ENCODE measurements at places on chromosomes 1 and 21. TPM values are rescaled to one million over a fixed set of nuclear protein-coding genes. Genes with fewer than 3 reads are reported as not detected.

The FUBP1 gene
- total RNA-seq = 75.0 TPM

The LYPD8 gene
- total RNA-seq = 0.46 TPM

The PCP4L1 gene
- total RNA-seq = not detected

The C4BPB gene
- 11.1 TPM for total RNA-seq

The S100A7A gene
- total RNA-seq = not detected

The LMO4 gene
- total RNA-seq = 55.3 TPM

The DAB1 gene
- total RNA-seq = not detected

The USH2A gene
- 6.9 TPM for total RNA-seq

The CD1B gene
- total RNA-seq = not detected

The CLDN8 gene
- total RNA-seq = not detected

DNA sequence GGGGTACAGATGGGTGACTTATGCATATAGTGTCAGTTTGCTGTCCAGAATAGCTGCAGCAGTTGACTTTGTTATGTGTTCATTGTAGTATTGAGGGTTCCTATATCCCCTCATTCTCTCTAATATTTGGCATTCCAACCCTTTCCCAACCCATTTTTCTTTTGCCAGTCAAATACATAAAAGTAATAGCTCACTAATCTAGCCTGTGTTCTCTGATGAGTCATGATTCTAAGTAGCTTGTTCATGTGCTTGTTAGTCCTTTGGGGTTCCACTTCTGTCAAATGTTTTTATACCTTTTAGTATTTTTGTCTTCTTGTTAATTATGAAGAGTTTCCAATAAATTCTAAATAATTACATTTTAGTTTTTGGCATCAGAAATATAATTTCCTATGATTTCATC lies 99.2 kb upstream of the MROH9 start:
- DNase-seq = peak; percentile 15

DNA sequence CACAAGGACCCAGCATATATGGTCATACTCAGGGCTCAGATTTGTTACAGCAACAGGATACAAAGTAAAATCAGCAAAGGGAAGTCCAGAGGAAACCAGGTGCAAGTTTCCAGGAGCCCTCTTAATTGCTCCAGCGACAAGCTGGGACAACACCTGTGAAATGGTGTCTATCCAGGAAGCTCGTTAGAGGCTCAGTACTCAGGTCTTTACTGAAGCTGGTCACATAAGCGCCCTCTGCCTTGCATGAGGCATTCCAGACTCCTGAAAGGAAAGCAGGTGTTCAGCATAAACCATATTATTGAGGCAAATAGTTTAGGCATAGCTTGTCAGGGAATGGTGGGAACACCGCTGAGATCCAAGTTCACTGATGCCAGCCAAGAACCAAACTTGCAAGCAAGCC lies 231.0 kb downstream of the SLC35F3 start:
- no peak for DNase-seq

DNA sequence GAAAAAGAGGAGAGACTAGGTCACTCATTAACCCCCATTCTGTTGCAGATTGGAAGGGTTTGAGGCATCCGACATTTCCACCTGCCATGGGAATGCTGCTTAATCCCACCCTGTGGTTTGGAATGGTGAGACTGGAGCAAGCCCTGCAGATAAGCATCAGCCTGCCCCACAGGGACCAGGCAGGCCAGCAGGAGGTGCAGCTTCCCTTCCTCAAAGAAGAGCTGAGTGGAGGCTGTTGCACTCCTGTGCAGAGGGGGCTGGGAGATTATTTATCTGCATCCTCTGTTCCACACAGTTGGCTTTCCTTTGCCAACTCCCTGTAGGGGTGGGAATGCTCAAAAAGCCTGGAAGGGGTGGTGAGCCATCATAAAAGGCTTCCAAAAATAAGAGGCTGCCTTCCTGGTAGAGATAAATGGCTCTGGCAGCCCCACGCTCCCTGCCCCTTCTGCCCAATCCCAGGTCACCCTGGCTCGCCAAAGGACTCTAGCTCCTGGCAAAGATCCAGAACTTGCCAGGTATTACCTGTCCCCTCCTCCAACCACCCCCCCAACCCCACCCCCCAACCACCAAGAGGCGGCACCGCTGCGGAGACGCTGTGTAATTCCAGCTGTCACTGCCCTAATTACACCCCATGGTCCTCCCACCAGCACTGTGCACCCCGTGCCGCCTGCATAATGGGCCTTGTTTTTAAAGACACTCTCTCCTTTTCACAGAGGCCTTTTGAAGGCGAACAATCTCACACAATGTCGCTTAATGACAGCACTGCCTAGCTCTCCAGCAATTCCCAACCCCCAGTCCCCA lies 83.0 kb upstream of the ZC3H12A start:
- no peak for DNase-seq

DNA sequence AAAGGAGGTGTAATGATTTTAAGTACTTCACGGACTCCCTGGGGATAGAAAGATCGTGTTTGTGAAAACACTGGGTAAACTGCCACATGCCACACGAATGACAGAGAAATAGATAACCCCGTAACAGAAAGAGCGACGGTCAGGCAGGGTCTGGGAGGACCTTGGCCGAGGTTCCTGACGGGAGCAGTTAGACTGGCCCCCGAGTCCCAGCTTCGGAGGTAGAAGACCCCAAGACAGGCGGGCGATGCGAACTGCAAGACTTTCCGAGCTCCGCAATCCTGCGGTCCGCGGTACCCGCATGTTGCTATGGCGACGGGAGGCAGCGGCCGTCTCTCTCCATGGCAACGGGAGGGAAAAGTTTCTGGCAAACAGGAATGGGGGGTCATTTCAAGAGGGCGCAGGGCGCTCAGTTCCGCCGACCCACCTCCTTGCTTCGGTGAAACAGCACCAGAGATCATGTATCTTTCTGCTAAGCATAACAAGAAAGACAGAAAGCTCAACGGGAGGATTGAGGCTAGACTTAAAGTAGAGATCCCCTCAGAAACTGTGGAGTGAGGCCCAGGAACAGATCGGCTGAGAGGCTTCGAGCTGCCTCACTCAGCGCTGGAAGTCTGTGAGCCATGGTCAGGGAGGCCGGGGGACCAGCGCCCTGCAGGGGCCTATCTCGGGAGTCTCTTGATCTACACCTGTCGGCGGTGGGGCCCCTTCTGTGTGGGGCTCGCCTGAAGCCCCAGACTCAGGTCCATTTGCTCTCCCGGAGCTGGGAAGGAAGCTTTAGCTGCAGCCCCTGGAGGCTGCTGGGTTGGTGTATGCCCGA lies 685 bp upstream of the SYT6 start:
- no peak for DNase-seq

GRCh38 chr1:219126377-219126776 lies 47.3 kb upstream of the LYPLAL1 start:
- no peak for DNase-seq

DNA sequence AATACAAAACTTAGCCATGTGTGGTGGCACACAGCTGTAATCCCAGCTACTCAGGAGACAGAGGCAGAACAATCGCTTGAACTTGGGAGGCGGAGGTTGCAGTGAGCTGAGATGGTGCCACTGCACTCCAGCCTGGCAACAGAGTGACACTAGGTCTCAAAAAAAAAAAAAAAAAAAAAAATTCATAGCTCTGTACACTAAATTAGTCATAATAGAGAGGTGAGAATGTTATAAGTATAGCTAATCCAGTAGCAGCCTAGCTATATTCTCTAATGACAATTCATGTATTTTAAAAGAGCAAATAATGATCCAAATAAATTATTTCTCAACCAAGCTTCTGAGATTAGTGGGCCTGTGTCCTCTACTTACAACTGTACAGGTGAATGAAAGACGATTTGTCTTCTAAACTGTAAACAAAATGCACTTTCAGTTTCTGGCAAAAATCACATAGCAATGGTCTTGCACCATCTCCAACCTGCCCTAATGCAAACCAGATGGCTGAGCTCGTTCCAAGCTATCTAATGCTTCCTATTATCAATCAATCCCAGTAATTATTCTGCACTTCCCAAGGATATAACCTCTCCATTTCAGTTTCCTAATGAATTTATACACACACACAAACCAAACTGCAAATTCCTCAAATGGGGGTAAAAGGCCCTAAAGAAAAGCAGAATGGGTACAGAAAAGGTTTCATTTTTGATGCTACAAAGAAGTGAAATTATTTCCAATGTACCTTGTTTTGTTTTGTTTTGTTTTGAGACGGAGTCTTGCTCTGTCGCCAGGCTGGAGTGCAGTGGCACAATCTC lies 56.5 kb downstream of the GATAD2B start:
- no peak for DNase-seq

DNA sequence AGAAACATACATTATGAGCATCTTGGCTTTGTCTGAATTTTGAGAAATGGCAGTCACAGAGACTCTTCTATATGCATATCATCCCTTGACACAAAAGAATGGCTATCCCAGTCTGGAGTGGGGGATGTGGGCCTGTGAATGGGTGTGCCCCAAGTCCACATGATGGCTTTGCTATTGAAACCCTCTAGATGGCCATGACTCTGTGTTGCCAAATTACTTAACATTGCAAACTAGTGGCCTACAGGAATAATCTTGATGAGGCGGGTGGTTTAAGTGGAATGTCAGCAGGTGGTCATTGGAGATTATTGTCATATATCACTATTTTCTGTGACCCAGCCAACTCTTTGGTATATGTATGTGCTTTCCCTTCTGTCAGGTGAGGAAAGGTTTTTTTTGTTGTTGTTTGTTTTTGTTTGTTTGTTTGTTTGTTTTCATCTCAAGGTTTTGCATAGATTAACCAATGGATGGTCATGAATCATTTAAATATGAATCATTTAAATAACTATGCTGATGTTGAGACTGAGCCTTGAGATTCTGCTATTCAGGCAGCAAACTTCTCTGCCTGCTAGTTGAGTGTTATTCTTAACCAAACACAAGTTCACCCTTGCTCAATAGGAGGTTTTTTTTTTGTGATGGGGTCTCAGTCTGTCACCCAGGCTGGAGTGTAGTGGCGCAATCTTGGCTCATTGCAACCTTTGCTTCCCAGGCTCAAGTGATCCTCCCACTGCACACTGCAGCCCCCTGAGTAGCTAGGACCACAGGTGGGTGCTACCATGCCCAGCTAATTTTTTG lies 103.0 kb downstream of the NOS1AP start:
- DNase-seq = no peak

DNA sequence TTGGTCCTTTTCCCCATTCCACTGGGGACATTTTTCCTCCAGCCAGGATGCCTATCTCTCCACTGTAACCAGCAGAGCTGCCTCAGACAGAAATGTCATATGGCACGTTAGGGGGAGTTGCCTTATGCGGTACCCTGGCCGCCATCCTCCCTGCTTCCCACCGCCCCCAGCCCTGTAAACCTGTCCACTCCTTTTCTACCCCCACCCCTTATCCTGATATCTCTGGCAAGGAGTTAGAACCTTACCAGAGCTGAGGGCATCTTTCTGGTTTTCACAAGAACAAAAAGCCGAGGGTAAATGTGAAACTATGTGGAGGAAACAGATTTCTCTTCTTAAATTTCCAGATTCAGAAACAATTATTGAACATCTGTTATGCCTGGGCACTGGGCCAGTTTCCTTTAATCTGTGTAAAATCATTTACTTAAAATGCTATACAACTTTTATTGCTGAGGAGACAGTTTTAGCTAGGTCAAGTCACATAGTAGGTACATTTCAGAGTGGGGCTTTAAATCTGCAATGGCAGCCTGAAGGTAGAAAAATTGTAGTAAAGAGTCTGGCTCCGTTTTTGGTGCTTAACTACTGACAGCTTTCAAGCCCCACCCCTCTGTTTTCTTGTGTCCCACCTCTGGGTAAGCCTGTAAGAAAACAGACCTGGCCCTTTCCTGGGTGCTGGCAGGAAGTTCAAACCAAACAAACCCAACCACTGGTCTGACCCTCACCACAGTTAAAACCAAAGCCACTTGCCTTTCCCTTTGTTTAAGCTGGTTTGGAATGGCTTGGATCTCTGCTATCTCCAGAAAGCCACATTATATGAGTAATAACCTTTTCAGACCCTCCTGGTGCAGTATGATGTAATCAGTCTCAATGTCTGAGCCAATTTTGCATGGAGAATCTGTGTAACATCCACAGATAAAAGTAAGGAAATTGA lies 319.0 kb downstream of the HHAT start:
- peak; percentile 79 for DNase-seq

DNA sequence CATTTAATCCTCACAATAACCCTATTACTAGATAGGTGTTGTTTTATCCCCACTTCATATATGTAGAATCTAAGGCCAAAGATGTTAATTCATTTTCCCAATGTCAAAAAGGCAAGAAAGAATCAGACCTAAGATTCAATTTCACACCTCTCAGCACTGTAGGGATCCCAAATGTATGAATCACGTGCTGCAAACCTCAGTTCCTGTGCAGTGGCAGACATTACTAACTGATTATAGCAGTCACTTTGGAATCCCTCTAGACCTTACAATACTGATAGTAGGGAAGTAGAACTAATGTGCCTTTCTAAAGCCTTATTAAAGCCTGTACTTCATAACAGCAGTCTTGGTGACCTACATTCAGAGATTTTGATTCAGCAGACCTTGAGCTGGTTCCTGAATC lies 2.3 kb downstream of the C1orf87 start:
- DNase-seq = no peak

GRCh38 chr1:29524285-29525065 lies 288.2 kb downstream of the PTPRU start:
- no peak for DNase-seq

DNA sequence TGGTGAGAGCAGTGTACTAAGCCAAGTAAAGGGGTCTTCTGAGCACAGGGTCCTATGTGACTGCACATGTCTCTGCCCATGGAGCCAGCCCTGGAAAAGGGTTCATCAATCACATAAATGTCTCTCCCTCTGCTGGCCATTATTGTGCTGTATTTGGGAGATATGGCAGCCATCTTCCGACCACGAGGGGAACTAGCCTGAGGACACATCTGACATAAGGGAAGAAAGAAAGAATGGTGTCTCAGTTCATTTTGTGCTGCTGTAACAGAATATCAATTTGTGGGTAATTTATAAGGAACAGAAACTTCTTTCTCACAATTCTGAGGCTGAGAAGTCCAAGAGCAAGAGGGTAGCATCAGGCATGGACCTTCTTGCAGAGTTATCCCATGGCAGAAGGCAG lies 55.1 kb upstream of the GJA5 start:
- DNase-seq = no peak

- DNase-seq = no peak
Observed at GRCh38 chr1:204647805-204648153, 37.8 kb downstream of the LRRN2 start.

DNA sequence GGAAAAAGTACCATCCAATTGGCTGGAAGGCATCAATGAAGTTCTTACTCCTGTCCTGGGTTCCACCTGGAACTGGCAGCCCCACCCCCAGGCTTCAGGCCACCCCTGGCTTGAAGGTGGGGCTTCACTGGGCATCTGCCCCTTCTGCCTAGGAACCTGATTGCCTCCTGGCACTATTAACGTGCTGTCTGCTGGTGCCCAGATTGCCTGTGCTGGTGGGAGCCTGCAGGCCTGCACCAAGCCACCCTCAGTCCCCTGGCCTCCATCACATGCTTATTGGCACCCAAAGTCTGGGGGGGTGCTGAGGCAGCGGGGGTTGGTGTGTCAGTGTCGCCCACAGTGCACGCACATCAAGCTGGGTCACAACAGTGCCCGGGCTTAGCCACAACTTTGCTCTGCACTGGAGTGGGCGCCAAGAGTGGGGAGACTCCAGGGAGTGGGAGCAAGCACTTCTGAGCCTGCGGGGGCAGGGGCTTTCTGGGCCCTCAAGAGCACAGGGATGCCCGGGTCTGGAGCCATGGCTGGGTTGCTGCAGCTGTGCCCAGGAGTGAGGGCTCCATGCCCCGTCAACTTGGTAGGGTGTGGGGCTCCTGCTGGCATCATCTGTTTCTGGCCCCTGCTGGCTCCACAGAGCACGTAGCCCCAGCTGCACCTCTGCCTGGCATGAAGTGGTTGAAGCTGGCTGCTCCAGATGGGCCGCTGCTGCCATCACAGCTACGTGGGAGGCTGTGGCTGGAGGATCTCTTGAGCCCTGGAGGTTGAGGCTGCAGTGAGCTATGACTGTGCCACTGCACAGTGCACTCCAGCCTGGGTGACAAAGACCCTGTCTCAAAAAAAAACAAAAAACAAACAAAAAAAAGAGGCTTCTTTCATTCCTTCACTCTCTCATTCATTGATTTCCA lies 4.1 kb upstream of the LSM10 start:
- no peak for DNase-seq
